ENCODE measurements at places on chromosomes 2 and 18.

GRCh38 chr18:36083729-36084128, 16.4 kb upstream of the RPRD1A start:
- DNase-seq: no peak

- DNase-seq: no peak
Measured at GRCh38 chr18:46311491-46311890, 207.3 kb downstream of the HAUS1 start.

DNA sequence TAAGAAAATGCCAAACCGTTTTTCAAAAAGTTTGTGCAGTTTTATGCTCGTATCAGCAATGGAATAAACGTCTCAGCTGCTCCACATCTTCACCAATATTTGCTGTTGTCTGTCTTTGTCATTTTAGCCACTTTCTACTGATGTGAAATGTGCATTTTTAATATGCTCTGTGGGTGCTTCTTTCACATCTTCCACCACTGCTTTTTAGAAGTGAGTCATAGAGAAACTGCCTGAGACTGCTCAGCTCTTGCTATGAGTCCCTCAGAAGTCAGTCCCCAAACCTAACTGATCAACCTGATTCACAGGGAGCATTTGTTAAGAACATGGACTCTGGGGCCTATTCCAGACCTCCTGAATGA, 41.0 kb upstream of the EPC2 start:
- DNase-seq: no peak

- no peak for DNase-seq
Measured at GRCh38 chr2:56184500-56185011, 766 bp downstream of the CCDC85A start.

- no peak for DNase-seq
Measured at GRCh38 chr2:220417503-220417902, 790.1 kb downstream of the SLC4A3 start.

DNA sequence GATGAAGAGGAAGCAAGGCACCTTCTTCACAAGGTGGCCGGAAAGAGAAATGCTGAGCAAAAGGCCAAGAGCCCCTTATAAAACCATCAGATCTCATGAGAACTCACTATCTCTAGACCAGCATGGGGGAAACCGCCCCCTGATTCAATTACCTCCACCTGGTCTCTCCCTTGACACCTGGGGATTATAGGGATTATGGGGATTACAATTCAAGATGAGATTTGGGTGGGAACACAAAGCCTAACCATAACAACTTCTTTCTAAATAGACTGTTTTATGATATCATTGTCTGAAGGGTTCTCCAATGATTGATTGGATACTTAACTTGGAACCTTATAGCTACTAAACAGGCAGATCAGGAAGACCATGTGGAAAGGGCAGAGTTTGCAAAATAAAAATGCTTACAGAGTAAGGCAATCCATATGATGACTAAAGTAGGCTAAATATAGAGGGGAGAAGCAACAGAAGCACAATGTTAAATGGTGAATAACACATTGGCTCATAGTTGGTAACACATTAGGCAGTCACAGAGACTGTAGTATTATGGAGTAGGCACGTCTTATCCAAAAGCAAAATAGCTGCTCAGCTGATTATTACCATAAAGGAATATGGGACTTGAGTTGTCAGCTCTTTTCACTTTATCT, 179.0 kb downstream of the BARD1 start:
- no peak for DNase-seq
